Liver (tissue), 10 donors: ENCODE measurements at places on chromosomes 1 and 21.

DNA sequence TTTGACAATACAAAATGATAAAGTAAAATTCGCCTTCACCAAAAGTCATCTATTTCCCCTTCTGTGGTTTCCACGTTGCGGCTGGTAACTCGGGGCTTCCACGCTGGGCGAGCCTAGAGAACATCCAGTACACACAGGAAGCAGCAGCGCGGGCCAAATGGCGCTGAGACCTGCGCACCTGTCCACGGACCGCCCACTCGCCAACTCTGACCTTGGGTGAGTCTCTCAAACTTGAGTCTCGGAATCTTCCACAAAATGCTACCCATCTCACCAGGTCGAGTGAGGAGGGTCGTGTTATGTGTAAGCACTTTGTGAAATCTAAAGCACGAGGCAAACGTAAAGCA is 820 bp upstream of the TTF2 start:
- H3K36me3 ChIP-seq, result no peaks in the 10 kb centered on the region
- peak overlapping the region; percentile 21 for H3K27ac ChIP-seq
- H3K4me3 ChIP-seq, result peak overlapping the region; percentile 69
- no peaks in the 10 kb centered on the region for H3K27me3 ChIP-seq
- peaks cover 7% of the 10 kb centered on the region for H3K4me1 ChIP-seq
- DNase-seq, result peak; percentile 66

DNA sequence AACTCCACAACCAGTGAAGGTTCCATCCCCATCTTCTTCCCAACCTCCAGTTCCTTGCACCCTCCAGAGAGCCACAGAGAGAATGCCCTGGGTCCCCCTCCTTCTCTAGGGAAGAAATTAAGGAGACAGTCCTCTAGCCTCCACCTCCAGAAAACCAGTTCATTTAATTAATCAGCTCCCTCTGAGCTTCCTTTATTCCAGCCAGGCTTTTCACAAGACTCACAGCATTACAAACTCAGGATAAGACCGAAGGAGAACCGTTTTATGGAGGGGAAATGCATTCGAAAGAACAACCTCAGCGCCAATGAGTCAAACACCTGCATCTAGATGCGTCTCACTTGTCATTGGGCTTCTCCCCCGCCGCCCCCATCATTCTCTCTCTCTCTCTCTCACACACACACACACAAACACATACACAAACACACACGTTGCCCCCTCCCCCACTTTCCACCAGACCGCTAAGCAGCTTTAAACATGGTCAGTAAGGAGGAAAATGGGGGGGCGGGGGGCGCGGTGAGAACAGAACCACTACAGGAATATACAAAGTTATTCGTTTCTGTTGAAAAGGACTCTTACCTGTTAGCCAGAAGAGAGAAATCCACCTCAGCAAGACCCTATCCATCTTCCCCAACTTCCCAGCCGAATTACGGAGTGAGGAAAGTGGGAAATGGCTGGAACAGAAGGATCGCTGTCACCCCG is 544 bp downstream of the ILDR2 start:
- no peaks in the 10 kb centered on the region for H3K27me3 ChIP-seq
- H3K4me3 ChIP-seq, result peak overlapping the region; percentile 1

DNA sequence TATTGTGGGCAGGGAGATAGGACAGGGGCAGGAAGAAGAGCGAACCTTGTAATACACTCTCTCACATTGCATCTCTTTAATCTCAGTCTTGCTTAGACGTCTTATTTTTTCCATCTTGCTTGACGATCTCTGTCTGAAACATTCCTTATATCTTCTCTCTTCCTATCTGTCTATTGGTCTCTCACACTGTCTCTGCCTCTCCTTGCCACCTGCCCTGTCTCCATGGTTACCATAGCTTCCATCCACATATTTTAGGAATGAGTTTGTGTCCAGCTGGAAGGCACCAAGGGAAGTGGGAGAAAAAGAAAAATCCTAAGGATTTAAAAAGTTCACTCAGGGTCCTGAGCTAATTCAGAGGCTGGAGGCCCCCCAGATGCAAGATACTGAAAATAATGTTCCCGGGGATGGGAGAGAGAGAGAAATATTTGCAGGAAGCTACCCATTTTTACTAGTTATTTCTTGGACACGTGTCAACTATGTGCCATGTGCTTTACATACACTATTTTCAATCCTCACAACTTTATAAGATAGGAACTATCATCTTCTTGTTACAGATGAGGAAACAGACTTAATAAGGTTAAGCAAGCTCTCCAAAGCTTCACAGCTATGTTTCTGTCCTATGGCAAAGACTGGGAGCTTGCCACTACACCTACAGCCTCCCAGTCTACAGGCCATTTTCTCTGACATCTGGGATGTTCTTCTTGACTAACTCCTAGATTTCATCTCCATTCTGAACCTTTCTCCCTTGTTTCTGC is 933 bp downstream of the ANKRD34A start:
- H3K27me3 ChIP-seq, result no peaks in the 10 kb centered on the region
- H3K27ac ChIP-seq, result peak overlapping the region; percentile 77
- no peaks in the 10 kb centered on the region for H3K36me3 ChIP-seq
- H3K4me3 ChIP-seq, result peak overlapping the region; percentile 92
- DNase-seq, result no peak

- H3K4me3 ChIP-seq, result no peak overlapping the region
- no peaks in the 10 kb centered on the region for H3K27me3 ChIP-seq
- no peaks in the 10 kb centered on the region for H3K4me1 ChIP-seq
- H3K36me3 ChIP-seq, result no peaks in the 10 kb centered on the region
Observed at GRCh38 chr21:14922980-14923379, 141.8 kb downstream of the NRIP1 start.

DNA sequence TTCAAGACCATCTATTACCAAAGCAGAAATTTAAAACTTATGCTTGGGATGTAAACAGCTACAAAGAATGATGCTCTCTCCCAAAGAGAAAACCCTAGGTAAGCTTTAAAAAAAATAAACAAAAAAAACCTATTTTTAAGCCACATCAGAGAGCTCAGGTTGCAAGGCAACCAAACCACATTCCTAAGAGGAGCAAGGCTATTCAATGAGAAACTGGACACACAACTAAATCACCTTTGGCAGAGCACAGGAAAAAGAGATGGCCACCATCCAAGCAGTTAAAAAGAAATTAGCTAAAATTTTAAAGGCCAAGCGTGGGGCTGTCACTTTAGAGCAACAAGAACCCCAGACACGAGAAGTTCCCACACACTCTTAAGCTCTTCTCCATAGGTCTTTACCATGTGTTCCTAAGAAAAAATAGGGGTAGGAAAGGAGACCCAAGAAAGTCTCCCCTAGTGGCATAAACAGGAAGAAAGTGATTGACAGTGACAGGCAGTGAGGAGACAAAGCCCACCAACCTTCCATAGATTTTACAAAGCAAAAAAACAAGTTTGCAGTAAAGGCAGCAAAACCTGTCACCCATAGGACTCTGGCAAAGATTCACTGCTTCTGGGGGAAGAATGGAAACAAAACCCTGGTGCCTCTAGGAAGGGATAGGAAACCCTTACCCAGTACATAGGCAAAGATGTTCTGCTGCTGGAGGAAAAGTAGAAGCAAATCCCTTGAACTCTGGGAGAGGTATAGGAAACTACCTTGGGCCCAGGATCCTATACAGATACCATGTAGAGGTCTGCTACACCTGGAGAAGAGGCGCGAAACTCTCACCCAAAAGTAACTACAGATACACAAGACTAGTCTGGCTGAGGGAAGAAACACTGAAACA is 68.5 kb downstream of the FOXJ3 start:
- no peaks in the 10 kb centered on the region for H3K27me3 ChIP-seq
- peaks cover 9% of the 10 kb centered on the region for H3K36me3 ChIP-seq
- no peak overlapping the region for H3K4me3 ChIP-seq
- no peak overlapping the region for H3K27ac ChIP-seq

- peak overlapping the region; percentile 41 for H3K27ac ChIP-seq
- no peaks in the 10 kb centered on the region for H3K27me3 ChIP-seq
- no peaks in the 10 kb centered on the region for H3K36me3 ChIP-seq
- H3K4me1 ChIP-seq, result no peaks in the 10 kb centered on the region
Observed at GRCh38 chr1:9413071-9413876, 120.6 kb downstream of the SPSB1 start.
